Iris pigment epithelial cell (primary cell): ENCODE measurements at places on chromosomes 13 and 19.
A peak's percentile ranks its signal among the peaks of the same experiment; 100 is the strongest.

DNA sequence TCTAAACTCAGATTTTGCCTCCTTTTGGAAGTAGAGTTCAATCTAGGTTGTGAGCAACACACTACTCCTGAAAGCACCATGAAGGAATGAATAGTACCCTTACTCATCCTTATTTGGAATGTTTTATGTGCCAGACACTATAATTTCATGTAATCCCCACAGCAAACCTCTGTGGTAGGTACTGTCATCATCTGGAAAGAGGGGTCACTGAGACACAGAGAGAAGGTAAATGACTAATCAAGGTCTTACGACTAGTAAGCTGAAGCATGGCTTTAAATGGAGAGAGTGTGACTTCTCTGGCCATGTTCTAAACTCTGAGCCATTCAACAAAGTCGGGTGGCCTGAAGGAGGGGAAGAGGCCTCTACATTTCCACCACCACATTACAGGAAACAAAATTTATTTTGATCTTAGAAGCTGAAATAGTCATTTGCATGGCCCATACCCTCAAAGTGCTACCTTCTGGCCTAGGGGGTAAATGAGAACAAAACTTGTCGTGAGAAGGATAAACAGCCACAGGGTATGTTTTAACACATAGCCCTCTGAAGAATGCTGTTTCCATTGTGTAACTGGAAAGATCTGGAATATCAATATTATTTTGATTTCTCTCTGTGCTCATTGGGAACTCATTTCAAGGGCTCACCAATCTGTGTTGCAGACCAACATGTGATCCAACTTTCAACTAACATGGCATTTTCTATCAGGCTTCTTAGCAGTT lies 180.8 kb upstream of the RFC3 start:
- DNase-seq = no peak

- no peak for DNase-seq
Observed at GRCh38 chr19:31560086-31561060, 211.1 kb upstream of the TSHZ3 start.

GRCh38 chr13:82248762-82249161 lies 1633.5 kb downstream of the SLITRK1 start:
- DNase-seq = no peak

- no peak for DNase-seq
Observed at GRCh38 chr19:33413426-33413725, 39.9 kb downstream of the CEBPG start.

DNA sequence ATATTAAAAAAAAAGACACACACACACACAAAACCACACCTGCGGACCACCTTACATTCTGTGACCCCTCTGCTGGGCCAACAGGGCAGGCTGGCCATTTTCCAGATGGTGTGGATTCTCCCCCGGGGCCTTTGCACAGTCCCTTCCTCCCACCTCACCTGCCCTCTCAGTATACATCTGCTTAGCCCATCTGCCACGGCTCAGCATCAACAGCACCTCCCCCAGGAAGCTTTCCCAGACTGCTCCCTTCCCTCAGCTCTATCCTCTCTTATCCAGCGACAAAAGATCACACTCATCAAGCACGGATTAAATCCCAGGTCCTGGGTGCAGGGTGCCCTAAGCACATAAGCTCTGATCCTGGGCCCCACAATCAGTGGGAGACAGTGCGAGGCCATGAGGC lies 4.5 kb downstream of the ZNF787 start:
- no peak for DNase-seq

DNA sequence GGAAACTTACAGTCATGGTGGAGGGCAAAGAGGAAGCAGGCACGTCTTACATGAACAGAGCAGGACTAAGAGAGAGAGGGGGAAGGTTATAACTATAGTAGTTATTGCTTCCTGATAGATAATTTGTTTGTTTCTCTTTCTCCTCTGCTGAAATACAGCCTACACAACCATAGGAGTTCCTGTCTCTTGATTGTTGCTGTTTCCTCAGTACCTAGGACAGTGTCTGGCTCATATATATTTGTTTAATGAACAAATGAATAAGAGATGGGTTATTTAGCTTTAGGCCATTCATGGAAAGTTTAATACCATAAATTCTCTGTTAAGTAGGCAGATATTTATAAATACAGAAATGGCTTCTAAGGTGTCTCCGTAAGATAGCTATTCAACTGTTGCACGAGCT lies 95.2 kb downstream of the PCCA start:
- no peak for DNase-seq

- no peak for DNase-seq
Observed at GRCh38 chr13:45401314-45401713, 16.9 kb downstream of the SLC25A30 start.

DNA sequence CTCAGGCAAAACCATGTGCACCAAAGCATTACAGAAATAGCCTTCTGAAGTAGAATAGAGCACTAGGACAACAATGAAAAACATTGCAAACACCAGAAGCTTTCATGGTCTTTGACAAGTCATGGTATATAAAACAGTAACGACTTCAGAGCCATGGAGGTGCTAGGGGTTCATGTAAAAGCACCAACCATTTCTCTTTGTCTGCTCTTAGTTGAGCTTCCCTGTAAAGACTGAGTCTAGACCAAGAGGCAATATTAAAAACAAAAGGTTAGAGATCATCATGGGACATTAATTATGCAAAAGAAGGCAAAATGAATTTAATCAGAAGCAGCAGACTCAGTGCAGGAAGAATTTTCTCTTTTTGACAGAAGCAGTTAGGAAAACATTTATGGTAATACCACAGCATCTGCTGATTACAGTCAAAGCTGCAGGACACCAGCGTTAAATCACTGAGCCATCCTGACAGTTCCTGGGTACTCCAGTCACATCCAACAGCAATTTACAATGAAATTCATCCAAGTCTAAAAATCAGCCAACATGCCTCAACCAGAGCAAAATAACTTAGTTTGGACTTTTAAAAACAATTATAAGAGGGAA lies 476.8 kb downstream of the DIAPH3 start:
- no peak for DNase-seq

- peak; percentile 19 for DNase-seq
Observed at GRCh38 chr13:29503041-29503837, 92.2 kb downstream of the SLC7A1 start.

GRCh38 chr13:73060251-73061160 lies 1.7 kb downstream of the KLF5 start:
- peak; percentile 80 for DNase-seq

DNA sequence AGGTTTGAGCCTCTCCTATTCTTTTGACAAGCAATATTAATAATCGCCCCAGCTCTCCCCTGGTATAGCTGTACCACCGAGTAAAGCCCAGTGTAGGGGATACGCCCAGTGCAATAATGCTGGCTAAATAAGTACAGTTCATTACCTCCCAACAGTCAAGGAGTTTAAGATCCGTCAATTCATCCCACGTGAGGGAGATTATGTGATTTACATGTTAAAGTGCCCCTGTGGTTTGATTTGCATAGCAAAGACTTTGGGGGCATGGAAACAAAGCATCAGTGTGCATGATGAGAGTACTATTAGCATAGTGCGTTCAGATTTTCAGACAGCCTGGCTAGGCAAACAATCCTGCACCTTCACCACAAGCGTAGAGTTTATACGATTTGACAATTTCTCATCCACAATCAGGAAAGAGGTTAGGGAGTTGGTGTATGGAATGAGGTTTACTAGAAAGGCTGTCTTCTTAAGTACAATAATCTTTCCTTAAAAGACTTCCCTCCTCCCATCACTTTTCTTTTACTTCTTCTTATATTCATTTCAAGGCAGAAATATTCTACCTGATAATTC lies 754.0 kb downstream of the DIAPH3 start:
- DNase-seq = no peak

DNA sequence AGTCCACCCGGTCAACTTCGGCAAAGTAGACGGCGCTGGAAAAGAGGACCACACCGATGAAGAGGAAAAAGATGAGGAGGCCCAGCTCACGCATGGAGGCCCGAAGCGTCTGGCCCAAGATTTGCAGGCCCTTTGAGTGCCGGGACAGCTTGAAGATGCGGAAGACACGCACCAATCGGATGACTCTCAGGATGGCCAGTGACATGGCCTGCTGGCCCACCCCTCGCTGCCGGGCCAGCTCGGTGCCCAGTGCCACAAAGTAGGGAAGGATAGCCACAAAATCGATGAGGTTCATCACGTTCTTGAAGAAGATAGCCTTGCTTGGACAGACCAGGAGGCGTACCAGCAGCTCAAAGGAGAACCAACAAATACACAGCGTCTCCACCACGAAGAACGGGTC lies 2.1 kb downstream of the KCNA7 start:
- DNase-seq = no peak

DNA sequence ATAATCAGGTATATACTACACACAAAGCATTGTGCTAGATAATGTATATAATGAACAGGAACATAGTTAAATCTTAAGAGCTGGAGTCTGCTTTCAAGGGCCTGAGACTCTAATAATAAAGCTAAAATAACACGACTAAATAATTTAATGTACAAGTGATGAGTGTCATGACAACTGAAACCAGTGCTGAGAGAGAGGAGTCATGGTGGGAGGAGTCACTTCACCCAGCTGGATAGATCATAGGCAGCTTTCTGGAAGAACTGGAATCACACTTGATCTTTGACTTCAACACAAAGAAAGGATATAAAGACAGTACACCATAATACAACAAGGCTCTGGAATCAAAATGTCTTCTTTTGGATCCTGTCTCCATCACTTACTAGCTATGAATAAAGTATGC lies 7.1 kb downstream of the RBM26 start:
- peak; percentile 58 for DNase-seq

GRCh38 chr13:33208290-33209220 lies 77.0 kb downstream of the STARD13 start:
- DNase-seq = no peak

DNA sequence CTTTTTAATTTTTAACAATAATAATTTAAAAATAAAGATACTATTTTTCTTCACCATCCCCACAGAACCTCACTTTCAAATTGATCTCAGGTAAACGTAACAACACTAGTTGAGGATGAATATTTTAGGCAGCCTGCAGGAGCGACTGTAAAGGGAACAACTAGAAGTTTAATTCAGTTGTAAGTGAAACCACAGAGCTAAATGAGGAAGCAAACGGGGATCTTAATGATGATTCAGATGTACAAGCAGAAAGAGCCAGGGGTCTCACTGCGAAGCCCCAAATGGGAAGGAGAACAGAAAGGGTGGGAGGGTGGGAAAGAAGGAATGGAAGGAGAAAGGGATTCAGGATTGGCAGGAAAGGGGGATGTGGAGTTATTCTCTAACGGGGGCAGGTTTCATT lies 54.6 kb upstream of the RAP2A start:
- DNase-seq = no peak

GRCh38 chr19:30690935-30691818 lies 319.0 kb downstream of the ZNF536 start:
- DNase-seq = no peak

DNA sequence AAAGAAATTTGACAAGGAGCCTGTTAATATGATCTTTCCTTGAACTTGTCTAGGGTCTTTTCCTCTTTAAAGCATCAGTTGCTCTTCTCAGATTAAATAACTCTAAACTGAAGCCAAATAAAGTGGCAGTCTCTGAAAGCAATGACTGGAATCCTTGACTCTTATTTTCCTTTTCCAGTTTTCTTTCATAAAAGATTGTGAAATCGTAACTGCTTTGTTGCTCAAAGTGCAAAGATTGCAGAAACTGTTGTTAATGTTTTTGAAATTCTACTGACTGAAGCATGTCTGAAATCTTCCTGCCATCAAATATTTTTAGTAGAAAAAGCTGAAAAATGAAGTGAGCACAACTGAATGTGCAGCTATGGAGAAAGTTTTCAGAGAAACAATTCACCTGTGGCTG lies 1.9 kb downstream of the NHLRC3 start:
- DNase-seq = peak; percentile 17

GRCh38 chr19:33316541-33317264 lies 14.4 kb upstream of the CEBPA start:
- DNase-seq = no peak

GRCh38 chr19:40702337-40703012 lies 12.0 kb upstream of the NUMBL start:
- no peak for DNase-seq

GRCh38 chr13:98652721-98653462 lies 76.0 kb upstream of the STK24 start:
- no peak for DNase-seq

DNA sequence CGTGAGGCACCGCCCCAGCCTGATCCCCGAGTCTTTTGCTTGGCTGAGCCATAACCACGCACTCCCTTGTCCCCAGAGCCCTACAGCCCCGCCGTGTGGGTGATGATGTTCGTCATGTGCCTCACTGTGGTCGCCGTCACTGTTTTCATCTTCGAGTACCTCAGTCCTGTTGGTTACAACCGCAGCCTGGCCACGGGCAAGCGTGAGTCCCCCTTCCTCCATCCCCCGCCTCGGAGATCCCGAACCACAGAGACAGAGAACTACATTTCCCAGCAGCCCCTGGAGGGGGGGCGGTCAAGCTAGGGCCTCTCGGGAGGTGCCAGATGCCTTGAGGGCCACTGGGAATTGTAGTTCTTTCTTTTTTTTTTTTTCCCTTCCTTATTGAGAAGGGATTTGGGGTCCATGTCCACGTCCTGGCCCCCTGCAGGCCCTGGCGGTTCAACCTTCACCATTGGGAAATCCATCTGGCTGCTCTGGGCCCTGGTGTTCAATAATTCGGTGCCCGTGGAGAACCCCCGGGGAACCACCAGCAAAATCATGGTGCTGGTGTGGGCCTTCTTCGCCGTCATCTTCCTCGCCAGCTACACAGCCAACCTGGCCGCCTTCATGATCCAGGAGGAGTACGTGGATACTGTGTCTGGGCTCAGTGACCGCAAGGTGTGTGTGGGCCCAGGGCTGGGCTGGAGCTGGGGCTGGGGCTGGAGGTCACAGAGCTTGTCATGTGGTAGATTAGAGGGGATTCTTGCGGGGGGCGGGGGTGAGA lies 25.9 kb downstream of the GRIN2D start:
- peak; percentile 42 for DNase-seq

GRCh38 chr13:77623806-77624205 lies 73.7 kb upstream of the SLAIN1 start:
- DNase-seq = no peak

- DNase-seq = no peak
Observed at GRCh38 chr19:35991731-35992450, 3.1 kb upstream of the SDHAF1 start.

DNA sequence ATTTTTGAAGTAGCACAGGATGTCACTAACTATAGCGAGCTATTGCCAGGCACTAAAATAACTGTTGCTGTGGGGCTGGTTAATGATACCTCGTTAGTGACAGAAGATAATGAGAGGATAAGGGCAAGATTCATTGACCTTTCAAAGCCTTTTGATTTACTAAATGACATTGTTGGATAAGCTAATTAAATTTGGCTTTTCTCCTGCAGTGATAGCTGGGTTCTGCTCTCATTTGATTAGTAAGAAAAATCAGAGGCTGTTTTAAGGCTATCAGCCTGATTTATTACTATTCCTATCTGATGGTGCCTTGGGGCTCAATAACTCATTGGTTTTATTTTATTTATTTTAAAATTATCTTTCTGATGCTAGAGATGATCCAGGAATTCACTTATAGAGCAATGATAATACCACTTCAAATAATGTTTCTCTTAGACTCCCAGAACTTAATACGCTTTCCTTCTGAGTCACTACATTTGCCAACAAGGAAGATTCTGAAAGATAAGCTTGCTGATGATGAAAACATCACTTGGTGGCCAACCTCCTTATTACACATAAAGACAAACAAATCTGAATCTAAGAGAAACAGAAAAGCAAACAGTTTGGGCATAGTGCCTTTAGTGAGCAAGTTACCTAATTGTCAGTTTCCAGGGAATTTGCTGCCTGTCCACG lies 501.3 kb upstream of the ARGLU1 start:
- peak; percentile 39 for DNase-seq

- DNase-seq = peak; percentile 48
Observed at GRCh38 chr19:51807111-51807701, 12.2 kb downstream of the FPR3 start.

GRCh38 chr13:113060557-113061270 lies 44.9 kb upstream of the F7 start:
- DNase-seq = no peak
